ENCODE measurements at places on chromosomes 2 and 18.

DNA sequence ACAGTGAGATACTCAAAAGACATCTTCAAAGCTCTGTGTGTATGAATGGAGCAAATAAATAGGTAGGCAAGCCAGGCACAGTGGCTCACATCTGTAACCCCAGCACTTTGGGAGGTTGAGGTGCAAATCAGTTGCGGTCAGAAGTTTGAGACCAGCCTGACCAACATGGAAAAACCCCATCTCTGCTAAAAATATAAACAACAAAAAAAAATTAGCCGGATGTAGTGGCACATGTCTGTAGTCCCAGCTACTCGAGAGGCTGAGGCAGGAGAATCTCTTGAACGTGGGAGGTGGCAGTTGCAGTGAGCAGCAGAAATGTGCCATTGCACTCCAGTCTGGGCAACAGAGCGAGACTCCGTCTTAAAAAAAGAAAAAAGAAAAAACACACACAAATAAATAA, 945.1 kb upstream of the PIK3C3 start:
- no peak for DNase-seq

GRCh38 chr2:43609290-43609918, 13.6 kb upstream of the THADA start:
- peak; percentile 50 for DNase-seq

DNA sequence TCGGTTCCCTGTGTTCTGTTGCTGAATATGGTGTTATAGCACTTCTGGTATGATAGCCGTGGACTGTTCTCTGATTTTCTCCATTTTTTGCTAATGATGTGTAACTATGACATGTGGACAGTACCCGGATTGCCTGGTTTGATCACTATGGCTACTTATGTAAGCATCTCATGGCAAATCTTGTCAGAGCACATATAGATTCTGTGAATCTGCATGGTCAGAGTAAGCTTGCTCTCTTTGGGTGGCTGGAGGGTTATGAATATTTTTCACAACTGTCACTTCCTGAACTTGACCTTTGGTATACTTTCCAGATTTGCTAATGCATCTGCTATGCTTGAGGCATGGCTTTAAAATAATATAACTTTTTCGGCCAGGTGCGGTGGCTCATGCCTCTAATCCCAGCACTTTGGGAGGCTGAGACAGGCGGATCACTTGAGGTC, 36.8 kb upstream of the ATP8B1 start:
- no peak for DNase-seq

GRCh38 chr2:64757126-64757525, 103.4 kb upstream of the SERTAD2 start:
- no peak for DNase-seq

Data from Panc1 (cell line).